Mesendoderm (in vitro differentiated cells): ENCODE measurements at places on chromosomes 3 and 15.

DNA sequence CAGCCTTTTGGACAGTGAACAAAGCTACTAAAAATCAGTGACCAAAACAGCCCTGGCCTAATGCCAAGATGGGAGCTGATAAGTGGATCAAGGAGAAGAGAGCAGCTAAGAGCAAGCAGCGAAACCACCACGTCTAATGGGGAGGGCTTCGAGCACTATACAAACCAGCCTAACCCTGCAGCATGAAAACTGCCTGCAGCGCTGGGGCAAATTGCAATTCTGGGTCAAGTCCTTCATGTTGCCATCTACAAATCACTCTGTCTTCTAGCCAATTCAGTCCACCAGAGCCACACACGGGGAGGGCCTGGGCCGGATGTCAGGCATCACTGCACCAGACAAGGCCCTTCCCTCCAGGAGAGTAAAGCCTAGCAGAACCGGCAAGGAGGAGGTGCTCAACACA is 30.5 kb upstream of the SPATA12 start:
- no peak for DNase-seq

DNA sequence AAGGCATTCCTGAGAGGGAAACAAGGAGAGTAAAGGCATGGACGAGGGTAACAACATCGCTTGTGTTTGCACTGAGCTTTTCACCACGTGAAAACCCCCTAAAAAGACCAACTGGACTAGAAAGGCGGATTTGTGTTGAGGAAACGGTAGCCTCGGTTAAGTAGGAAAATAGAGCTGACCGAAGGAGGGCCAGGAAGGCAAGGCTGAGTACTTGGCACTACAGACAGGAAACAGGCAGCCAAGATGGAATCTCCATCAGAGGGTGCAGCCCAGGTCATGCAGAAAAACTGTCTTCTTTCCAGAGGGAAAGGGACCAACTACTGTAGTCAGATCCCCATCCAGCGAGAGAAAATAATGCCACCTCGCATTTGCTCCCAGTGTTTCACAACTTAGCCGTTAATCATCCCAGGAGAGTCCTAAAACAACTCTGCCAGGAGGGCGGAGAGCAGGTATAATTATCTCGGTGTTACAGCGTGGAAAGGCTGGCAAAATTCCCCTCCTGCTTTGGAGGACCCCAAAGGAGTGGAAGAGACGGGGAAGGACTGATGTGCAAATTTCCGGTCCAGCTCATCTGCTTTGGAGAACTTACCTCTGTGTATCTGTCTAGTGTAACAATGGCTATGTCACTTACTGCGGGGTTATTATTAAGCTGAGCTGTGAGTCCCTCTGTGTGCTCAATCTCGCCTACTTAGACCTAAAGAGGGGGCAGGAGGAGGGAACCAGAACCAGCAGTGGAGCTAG is 77.2 kb downstream of the MYO1E start:
- DNase-seq: no peak

GRCh38 chr3:155019575-155019974 is 60.5 kb upstream of the MME start:
- DNase-seq: peak; percentile 82

- no peak for DNase-seq
Observed at GRCh38 chr3:149376718-149377407, 586 bp downstream of the TM4SF1 start.

- no peak for DNase-seq
Observed at GRCh38 chr15:69748131-69748530, 295.5 kb downstream of the RPLP1 start.

GRCh38 chr3:130539005-130539404 is 22.0 kb downstream of the COL6A6 start:
- peak; percentile 84 for DNase-seq

DNA sequence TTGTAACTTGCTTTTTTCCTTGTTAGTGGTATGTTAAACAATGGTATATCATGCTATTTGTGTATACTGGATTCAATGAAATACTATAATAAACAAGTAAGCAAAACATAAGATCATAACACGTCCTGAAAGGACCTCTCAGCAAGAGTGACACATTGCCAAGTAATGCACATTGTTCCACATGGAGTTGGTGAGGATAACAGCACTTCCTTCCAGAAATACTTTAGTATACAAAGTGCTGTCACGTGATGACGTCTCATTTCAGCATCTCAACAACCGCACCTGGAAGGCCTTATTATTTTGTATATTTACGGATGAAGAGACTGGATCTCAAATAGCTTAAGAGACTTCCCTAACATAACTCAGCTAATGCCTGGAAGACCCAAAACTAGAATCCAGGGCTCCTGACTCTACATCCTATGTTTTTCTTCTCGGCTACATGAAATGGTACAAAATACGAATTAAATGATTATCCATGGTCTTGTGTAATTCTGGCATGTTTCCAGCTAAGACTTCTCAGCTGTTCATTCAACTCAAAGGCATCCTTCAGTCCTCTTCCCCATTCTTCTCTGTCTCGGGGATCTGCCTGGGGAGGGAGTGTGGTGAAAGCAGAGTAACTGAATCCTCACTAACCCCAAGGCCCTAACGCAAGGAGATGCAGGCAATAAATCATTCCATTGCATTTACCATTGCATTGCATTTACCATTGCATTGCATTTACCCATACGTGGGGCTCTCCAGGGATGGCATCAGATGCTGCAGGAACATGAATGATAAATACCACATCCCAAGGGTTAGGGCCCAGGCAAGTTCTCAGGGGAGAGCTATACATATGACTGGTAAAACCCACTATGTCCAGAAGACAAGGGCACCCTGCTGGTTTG is 79.2 kb downstream of the LIPC start:
- no peak for DNase-seq

DNA sequence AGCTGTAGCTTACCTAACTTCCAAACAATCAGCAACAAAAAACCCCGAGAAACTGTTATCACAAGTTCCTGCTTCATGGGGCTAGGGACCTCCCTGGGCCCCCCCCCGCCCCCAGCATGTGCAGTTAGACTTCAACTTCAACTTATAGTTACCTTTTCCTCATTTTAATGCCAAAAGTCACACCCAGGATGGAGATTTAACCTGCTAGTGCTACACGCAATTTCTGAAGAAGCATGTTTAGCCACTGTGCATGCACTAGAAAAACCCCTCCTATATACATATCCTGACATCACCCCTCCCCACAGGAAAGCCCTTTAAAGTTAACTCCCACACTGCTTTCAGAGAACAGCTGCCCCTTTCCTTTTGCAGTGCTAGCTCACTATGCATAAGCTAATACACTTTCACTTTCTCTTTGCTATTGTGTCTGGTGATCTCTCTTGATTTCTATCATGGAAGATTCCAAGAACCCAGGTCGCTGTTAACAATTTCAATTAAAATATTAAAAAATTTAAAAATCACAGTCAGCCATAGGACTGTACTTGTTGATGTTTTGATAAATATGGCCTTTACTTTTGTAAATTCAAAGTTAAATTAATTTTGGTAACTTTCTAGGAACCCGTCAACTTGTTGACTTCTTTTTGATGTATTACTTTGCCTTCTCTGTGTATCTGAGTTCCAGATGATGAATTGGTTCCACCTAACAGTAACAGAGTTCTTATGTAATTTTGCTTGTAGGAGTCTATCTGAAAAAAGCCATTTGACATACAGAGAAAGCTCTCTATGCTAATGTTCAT is 75.2 kb upstream of the ACAD9 start:
- peak; percentile 39 for DNase-seq

- no peak for DNase-seq
Observed at GRCh38 chr3:135368781-135369180, 573.7 kb downstream of the EPHB1 start.

DNA sequence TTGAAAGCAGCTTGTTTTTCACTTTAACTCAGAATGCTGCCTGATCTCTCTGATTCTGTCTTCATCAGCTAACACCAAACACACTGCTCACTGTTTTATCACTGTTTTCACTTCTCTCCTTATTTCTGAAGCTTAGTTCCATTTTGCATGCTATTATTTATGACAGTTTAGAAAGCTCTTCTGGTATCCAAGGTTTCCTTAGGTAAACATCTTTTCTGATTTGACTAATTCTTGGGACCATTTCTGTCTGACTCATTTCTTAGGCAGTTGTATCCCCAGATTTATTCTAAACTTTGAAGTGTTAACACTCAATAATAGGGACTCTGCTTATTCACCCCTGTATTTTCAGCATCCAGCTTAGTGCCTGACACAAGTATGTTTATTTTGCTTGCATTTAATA is 167.7 kb downstream of the BCHE start:
- DNase-seq: no peak

GRCh38 chr3:127124120-127124519 is 68.8 kb upstream of the PRR23E start:
- peak; percentile 45 for DNase-seq

- no peak for DNase-seq
Observed at GRCh38 chr3:120708408-120708807, 26.4 kb upstream of the HGD start.

DNA sequence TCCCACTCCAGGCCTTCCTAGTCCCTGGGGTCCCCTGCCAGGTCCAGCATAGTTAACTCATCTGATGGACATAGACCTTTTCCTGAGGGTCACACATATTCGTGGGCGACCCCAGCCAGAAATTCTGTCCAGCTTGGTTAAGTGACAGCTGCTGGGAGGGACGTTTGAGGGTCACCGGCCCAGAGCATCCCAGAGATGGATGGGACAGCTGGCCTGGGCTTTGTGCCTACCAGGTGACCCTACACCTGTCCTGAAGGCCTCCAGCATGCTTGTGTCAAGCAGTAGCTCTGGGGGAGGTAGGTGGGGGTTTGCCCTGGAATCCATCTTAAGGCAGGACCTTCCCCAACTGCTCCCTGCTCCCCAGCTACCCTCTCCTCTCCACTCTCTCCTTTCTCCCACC is 9.1 kb upstream of the DAG1 start:
- no peak for DNase-seq

DNA sequence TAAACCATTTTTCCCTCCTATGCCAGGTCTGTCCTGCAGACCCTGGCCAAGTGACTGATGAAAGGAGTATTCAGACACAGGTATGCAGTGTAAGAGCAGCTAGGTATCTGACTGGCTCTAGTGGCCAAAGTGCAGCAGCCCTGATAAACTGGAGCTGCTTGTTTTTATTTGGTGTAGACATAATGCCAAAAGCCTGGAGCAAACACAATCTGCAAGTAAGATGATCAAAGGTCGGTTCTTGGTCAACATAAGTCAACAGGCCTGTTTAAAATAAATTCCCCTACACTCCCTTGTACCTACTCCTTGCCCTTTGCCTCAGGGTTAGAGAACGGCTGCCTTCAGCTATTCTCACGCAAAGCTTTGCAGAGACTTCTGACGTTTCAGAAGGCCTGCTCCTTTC is 1003.1 kb downstream of the ZPLD1 start:
- DNase-seq: no peak

GRCh38 chr3:71172951-71173350 is 410.6 kb downstream of the FOXP1 start:
- no peak for DNase-seq

DNA sequence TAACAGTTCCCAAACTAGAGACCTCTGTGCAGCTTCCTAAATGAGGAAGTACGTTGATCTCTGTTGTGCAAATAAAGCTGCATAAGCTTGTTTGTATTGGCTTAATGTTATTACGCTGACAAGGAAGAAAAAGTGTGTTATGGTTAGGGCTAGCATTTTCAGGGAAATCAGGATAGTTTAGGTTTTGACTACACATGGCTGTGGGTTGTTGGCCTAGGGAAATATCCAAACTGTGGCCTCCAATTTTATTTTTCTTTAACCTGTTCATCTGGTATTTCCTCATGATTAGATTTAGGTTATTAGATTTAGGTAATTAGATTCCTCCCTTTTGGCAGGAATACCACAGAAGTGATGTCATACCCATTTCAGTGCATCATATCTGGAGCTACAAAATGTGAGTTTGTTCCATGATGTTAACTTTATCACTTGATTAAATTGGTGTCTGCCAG is 8.7 kb upstream of the MCCC1 start:
- DNase-seq: peak; percentile 70

GRCh38 chr3:75049533-75049932 is 435.1 kb upstream of the CNTN3 start:
- no peak for DNase-seq

DNA sequence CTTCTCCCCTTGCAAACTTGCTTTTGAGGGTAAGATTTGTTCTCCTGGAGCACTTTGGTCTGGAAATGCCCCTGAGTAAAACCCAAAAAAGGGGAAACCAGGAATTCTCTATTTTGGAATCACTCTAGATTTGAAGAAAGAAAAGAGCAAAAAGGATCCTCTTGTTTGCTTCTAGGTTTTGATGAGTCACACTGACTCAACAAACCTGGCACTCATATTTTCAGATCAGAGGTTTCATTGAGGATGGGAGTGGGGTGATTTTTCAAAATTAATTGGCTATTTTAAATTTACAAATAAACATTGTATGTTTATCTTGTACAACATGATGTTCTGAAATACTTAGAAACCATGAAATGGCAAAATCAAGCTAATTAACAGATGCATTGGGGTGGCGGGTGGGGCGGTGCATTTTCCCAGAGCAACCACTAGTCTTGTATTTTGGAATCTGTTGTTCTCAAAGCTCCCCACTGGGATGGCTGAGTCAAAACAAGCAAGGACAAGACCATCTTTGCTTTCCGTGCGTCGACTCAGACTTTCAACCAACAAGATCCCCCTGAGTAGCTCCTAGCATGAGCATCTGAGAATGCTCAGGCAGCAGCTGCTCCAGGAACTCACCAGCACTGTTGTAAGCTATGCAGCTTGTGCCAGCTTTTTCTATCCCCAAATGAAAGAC is 451.4 kb downstream of the WDR72 start:
- DNase-seq: peak; percentile 54

- DNase-seq: peak; percentile 58
Observed at GRCh38 chr3:191502583-191502982, 41.6 kb downstream of the PYDC2 start.

- DNase-seq: no peak
Observed at GRCh38 chr3:52248816-52249547, 3.4 kb downstream of the PPM1M start.

GRCh38 chr3:178802993-178803693 is 266.9 kb downstream of the KCNMB2 start:
- DNase-seq: no peak

- peak; percentile 93 for DNase-seq
Observed at GRCh38 chr3:125120379-125121122, 64.8 kb upstream of the HEG1 start.

DNA sequence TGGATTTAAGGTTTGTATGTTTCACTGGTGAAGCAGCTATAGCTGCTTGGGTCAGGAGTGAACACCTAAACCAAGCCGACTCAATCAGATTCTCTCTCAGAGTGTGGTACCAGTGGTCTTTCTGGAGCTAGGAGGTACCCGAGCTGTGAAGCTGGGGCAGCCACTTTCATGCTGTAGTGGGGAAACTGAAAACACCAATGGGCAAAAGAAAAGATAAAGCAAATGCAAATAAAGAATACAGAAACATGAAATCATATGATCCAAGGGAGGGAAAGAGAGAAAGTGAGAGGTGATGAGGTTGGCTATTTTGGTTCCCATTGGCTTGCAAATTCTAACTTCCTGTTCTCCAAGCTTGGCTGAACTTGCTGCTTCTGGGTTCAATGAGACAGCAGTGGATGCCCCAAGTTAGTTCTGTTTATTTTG is 212.3 kb upstream of the CFAP20DC start:
- no peak for DNase-seq

GRCh38 chr15:59792359-59792758 is 103.2 kb upstream of the BNIP2 start:
- DNase-seq: no peak

GRCh38 chr15:50415752-50416404 is 8.3 kb upstream of the USP8 start:
- no peak for DNase-seq

GRCh38 chr3:151537726-151538125 is 76.9 kb upstream of the IGSF10 start:
- no peak for DNase-seq

- no peak for DNase-seq
Observed at GRCh38 chr3:24201301-24201700, 256.2 kb downstream of the NR1D2 start.
